Right hindlimb (tissue), 1 donor: ENCODE measurements at places on chromosomes 1 and 21.

- DNase-seq = no peak
Measured at GRCh38 chr1:234400773-234401172, 27.5 kb downstream of the COA6 start.

DNA sequence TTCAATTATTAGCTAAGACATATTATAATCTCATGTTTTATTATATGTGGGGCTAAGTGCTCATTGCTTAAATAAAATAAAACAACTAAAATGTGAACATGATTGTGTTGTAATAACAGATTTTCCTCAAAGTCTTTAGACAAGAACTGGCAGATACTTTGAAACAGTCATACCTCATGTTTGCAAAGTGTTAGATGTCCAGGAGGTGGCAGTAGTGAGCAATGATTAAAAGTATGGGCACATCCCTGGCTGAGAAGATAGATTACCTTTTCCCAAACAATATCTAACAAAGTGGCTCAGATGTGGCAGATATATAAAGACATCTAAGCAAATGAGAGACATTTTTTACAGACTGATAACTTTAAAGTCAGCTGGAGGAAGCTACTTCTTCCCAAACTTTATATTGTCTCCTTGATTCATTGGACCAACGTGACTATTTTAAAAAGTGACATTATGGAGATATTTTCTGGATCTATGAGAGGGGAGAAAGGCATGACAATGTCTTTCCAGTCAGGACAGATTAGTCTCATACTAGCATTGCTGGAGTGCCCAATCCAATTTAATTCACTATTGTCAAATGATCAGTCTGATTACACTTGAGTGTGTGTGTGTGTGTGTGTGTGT is 269.8 kb downstream of the S1PR1 start:
- DNase-seq = no peak

DNA sequence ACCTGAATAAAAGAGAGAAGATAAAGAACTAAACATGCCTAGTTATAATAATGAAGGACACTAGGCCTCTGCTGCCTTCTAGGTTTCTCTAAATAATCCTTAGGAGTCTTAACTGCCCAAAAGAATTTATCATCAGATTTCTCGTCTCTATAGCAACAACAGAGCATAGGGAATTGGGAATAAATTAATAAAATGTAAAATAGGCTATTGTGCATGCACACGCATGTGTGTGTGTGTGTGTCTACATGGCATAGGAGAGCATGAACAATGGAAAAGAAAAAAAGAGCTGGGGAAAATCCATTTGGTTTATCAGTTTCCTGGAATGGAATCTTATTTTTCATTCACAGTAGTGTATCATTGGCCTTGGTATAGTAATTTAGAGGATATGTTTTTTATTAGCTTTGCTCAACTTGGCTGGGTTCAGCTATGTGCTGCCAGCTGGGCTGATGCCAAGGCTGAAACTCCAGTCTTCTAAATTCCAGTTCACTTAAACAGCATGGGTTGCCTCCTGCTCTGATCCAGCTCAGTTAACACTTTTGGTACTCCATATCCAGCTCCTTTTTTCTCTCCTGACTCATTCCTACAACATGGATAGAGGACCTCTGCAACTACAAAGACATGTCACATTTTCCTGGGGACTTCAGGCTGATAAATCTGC is 80.6 kb upstream of the SLFNL1 start:
- DNase-seq = peak; percentile 96

DNA sequence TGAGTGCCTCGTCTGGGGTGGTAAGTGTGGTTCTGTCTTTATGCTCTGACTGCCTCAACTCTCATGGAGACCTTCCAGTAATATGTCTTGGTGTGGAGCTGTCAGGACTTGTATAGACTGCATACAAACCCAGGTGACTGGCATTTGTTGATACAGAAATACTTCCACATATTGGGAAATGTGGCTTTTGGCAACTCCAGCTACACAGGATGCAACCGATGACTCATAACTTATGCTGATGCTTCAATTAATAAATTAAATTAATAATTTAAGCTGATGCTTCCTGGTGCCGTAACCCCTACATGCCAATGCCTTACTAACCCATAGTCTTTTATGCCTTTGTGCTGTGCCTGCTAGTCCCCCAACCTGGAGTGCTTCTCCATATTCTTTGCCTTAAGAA is 72.3 kb upstream of the ARTN start:
- no peak for DNase-seq

GRCh38 chr1:27365372-27366112 is 1.2 kb downstream of the MAP3K6 start:
- peak; percentile 94 for DNase-seq

DNA sequence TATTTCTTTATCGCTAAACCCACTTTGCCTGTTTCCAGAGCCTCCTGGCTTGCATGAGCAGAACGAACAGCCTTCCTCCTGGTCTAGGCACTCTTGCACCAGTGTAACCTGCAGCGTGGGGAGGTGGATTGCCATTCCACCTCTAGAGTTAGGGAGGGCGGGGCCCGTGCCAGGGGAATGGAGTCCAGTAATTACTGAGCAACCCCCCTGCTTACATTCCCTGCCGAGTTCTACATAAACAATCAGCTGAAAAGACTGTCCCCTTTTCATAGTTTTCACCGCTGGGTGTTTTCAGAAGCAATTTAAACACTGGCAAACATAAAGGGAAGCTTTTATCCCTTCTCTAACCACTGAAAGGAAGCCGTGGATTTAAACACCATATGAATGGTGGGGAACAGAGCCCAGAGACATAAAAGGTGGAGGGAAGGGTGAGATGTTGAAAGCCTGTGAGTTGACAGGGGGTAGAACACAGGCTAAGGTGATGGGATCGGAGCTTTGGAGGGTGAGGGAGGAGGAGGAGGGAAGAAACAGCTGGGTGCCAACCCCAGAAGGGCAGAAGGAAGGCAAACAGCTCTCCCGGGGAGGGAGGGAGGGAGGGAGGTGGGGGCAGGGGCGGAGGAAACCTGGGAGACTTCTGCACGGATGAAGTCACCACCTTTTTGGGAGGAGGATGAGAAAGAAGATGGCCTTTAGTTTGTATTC is 68.0 kb upstream of the WDR26 start:
- DNase-seq = peak; percentile 26

GRCh38 chr1:115051850-115052249 is 22.2 kb downstream of the TSHB start:
- DNase-seq = no peak

DNA sequence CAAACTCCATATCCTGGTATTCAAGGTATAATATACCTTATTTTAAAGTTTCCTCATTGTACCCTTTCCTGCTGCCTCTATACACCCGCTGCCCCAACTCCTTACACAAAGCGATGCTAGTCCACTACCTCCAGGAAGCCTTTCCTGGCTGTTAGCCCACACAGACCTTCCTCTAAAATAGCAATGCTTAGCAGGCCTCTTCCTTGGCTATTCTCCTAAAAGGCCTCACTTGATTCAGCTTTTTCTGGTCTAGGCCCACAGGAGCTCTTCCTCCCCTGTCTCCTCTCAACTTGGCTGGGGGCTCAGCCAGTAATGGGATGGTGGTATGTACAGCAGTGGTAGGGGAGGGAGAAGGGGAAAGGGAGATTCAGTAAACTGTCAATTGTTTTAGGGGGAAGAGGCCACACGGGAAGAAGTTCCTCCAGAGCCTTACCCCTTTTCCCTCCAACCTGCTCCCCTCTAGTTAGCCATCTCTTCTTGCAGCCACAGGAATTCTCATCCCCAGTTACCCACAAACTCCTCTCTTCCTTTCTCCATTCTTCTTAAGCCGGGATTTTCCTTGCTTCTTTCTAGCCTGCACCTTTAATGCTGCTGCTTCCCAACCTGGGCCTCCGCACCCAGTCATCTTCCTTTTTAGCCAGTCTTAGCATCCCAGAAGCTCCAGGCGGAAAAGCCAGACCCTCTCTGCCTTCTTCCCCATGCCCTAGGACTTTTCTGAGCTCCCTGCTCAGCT is 2.6 kb downstream of the LRRC41 start:
- peak; percentile 48 for DNase-seq

- no peak for DNase-seq
Measured at GRCh38 chr1:220044678-220045355, 1.5 kb downstream of the EPRS1 start.

DNA sequence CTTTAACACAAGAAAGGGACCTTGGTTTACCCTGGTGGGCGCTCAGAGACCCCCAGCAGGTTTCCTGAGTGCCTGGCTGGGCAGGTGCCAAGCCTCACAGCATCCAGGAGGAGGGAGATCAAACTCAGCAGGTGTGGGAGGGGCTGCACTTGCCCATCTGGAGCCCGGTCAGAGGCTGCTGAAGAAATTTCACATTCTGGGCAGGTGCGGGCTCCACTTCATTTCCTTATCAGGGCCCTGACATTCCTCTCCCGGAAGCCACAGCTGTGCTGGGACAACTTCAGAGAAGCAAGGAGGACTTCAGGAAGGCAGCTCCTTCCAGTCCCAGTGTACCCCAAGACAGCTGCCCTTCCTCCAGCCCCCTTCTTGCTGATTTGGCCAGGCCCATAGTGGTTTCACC is 82.9 kb downstream of the ITPKB start:
- no peak for DNase-seq

GRCh38 chr21:45546636-45547544 is 4.7 kb upstream of the SLC19A1 start:
- DNase-seq = no peak

DNA sequence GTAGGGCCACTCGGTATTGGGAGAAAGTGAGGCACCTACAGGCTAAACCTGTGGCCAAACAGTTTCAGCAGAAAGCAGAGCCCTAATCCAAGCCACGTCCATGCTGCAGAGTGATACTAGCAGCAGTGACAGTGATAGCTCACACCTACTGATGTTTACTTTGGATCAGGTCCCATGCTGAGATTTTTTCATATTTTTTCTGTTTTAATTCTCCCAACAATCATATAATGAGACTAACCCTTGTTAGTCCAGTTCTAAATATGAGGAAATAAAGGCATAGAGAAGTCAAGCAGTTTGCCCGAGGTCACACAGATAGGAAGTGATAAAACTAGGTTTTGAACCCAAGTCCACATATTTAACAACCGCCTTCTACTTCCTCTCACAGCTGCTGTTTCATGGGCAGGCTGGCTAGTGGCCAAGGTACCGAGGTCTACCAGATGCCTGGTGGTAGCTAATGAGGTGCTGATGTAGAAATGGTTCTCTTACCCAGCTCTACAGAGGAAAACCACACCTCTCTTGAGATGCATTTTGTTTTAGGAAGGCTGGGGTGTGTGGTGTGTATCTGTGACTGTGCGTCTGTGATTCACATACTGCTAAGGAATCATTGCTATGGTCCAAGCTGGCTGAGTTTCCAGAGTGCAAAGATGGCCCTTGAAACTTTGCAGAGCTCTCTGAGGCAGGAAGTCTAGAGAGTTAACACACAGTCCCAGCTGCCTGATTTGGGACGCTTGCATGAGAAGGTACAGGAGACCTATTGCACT is 80.3 kb upstream of the ARTN start:
- peak; percentile 62 for DNase-seq

GRCh38 chr1:116916533-116917445 is 7.1 kb downstream of the PTGFRN start:
- no peak for DNase-seq

GRCh38 chr1:201753492-201753891 is 75.5 kb upstream of the IPO9 start:
- DNase-seq = no peak

DNA sequence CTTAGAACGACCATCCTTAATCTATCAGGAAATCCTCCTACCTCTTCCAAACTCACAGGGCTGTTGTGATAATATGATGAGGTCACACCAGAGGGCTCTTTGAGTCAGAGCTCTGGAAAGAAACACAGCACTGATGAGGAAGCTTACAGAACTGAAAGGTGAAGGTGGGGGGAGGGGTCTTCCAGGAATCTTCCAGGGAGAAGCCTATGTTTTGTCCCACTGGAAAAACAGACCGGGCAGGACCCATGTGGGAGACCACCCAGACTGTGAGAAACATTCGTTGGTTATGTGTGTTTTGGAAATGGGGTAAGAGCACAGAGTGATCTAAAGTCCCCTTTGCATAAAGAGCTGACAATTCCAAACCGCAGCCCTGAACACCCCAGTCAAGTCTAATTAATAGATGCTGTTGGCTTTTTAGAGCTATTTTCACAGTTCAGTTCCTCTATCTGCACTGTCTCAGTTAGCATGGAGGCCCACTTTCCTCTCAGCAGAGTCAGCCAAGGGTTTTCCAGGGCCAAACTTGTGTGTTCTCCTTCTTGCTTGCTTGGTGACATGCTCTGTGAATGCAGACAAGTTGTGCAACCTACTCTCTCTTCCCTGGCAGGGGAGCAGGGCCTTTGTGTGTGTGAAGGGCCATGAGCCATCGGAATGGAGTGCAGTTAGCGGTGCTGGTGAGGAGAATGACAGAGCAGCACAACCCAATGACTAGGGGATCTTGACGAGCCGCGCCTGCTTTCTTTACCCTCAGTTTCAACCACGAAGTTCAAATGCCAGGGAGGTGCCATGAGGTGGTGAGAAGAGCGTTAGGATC is 12.3 kb downstream of the PHLDA3 start:
- DNase-seq = peak; percentile 64

DNA sequence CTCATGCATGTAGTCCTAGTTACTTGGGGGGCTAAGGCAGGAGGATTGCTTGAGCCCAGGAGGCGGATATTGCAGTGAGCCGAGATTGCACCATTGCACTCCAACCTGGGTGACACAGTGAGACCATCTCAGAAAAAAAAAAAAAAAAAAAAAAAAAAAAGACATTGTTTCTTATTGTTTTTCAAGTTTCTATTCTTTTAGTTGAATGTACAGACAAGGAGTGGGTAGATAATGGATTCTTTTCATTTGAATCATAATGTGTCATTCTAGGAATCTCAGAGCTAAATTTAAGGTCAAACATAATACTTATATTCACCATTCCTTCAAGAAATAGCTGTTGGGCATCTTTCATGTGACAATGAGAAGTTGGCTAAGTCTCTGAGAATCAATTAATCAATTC is 157.0 kb upstream of the C21orf91 start:
- no peak for DNase-seq

DNA sequence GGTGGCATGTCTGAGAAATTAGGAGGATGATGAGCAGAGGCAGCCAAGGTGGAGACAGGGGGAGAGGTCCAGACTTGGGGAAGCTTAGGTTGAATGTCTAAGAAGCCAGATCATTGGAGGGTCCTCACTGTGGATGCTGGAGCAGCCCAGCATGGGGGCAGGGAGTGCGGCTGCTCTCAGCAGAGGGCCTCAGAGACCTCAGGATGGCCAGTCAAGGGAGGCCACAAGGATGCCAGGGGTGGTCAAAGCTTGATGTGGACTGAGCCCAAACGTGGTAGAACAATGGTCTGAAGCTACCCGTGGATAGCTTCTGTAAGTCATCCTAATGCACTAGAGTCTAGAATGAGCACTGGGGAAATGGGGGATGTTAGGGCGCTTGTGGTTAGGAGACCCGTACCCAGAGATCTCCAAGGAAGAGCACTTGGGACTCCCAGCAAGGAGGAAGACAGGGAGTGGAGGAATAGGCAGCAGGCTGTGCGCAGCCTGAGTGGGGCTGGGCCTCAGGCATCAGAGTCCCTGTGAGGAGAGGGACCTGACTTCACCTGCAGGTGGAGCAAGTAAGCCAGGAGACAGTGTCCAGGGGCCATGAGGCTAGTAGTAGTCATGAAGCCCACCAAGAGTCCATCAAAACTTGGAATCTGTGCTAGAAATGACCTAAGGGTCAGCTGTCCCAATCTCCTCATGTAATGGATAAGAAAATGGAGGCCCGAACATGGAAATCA is 4.3 kb upstream of the S100A9 start:
- no peak for DNase-seq
